ENCODE measurements at places on chromosomes 4 and X.
A peak's percentile ranks its signal among the peaks of the same experiment; 100 is the strongest.

- DNase-seq = no peak
Observed at GRCh38 chr4:41175794-41176193, 38.5 kb downstream of the APBB2 start.

DNA sequence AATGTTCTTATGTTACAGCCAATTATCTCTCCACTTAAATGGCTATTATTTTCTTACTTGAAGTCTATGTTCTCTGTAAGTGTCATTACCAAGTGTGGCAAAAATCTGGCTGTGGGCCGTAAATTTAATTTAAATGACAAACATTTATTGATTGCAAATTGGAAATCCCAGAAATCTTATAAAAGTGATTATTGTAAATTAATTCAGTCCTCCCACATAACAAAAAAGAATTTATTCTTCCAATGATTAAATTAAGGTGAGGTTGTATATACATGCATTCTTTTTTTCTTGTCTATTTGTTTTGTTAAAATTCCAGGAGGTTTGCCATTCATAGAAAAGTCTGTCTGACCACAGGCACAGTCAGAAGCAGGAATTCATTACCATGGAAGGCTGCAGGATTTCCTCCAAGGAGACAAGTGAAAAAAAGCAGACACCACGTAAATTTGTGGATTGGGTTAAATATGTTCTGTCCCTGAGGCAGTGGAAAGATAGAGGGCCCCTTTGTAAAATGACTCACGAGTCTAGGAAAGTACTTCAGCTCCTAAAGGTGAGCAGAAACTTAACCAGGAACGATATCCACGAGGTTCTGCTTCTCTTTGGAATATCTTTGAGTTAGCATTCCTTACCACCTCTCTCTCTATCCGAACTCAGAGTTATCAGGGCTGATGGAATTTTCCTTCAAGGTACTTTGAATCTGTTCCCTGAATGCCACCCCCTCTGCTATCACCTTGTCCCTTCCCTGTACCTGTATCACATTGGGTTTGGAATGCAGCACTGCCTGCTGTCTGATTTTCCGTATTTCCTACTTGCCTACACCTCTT, 10.7 kb downstream of the PPARGC1A start:
- DNase-seq = no peak

- DNase-seq = no peak
Observed at GRCh38 chr4:182207830-182208396, 35.3 kb upstream of the TENM3 start.

DNA sequence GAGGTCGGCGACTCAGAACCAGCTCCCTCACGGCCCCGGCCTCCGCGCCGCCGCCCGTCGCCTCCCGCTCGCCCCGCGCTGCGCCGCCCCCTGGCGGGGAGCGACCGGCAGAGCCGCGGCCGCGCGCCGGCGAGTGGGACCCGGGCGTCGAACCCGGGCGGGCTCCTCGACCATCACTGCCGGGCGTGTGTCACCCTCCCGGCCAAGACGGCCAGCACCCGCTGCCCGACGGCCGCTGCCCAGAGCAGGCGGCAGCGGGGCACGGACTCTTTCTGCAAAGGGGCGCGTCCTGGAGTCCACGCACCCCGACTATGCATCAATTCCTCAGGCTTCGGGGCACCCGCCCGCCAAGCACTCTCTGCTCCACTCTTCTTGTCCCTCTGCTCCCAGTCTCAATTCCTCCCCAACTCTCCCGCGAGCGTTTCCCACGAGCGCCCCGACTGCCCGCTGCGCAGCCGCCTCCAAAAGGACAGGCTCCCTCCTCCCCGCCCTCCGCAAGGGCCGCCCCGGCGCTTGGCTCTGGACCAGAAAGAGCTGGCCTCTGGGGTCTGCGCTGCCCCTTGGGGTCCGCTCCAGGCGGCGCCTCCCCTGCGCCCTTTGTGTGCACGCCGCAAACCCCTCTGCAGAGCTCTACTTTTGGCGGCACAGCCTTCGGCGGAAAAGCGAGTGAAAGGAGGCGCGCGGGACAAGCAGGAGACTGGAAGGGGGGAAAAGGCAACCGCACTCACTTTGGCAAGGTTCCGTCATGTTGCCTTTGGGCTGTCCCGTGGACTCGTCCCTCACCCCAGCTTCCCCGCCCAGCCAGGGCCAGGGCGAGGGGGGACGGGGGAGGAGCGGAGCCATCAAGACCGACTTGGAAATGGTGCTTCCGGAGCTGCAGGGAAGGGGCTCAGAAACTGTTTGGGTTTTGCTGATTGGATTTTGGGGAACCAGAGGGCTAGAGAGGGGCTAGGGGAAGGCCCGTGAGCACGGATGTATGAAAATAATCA, 1.0 kb downstream of the PDE5A start:
- peak; percentile 85 for DNase-seq

DNA sequence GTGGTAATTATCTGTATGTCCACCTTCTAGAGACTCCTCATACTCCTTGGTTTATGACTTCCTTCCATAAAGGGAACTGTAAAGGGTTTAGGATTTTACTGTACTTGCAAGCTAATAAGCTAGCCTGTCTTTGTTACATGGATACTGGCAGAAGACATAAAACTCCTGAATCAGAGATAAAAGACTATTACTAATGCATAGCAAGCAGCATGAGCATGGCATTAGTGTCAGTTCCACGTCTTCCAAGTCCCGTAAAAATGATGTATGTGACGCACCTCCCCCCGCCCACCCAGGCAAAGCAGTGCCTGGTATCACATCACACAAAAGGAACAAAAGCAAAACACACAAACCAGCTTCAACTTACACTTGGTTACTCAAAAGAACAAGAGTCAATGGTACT, 71.0 kb downstream of the SLC10A6 start:
- DNase-seq = peak; percentile 11

DNA sequence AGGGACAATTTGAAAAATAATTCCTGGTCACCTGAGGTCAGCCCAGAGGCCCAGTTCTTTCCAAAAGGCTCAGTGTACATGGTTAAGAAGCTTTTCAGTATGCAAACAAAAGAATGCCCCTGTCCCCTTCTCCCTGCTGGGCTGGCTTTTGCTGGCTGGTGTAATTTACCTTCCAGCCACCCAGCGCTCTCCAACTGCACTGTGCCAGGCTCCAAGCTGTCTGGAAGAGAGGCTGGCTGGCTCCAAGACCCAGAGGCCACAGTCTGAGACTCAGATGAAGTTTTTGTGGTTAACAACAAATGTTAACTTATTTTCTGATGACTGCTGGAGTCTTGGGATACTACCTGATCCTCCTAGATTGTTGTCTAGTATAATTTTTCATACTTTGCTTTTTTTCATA, 11.9 kb upstream of the KIT start:
- peak; percentile 78 for DNase-seq

DNA sequence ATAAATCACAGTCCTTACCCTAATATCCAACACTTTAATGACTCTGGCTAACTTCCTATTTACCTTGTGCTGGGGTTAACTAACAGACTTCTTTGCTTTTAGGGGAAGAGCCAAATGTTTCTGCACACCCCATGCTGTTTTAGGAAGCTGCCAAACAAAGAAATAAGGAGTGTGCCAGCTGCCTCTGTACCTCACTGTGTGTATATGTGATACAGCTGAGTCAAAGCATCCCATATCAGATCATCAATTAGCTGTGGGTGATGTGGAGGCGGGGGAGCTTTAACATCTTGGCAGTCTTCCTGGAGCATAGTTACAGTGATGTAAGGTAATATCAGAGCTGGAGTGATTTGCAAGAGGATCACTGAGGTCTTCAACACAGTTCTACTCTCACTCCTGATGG, 95.4 kb downstream of the COL25A1 start:
- DNase-seq = peak; percentile 80

GRCh38 chrX:100995469-100995868, 26.0 kb downstream of the ARL13A start:
- no peak for DNase-seq

- DNase-seq = peak; percentile 2
Observed at GRCh38 chr4:150164055-150164454, 85.8 kb downstream of the DCLK2 start.

DNA sequence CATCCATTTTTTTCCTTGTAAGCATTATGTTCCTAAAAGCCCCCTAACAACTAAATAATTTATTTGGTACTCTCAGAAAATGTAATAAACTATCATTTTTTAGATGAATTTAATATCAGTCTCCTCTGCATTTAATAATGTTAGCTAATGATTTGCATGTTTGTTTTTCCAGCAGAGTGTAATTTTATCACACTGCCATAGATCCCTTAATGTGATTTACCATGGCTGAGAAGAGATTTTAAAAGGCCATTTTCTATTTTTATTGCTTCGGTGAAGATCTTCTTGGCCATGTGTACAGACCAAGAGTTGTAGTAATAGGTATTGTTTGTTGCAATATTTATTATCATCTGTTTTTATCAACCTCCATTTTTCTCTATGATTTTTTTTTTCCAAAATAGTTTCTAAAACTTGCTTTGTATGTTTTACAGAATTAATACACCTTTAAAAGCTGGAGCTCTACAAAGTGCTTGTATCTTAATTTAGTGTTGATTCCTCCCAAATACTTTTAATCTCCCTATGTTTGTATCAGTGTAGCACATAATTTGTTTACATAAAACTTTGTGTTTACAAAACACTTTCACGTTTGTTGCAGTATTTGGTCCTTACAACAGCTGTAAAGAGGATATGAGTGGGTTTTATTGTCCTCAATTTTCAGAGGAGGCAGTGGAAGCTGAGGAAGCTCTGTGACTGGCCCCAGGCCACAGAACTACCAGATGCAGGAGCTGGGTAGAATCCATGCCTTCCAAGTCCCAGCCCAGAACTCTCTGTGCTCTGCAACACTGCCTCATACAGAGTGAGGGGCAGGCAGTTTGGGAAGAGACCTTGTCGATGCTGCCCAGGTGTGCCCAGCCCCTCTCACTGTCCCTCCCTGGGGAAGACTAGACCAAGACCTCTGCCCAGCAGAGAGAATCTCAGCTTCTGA, 58.1 kb downstream of the FAM114A1 start:
- DNase-seq = no peak

GRCh38 chr4:125527681-125528080, 212.9 kb downstream of the FAT4 start:
- DNase-seq = peak; percentile 95

DNA sequence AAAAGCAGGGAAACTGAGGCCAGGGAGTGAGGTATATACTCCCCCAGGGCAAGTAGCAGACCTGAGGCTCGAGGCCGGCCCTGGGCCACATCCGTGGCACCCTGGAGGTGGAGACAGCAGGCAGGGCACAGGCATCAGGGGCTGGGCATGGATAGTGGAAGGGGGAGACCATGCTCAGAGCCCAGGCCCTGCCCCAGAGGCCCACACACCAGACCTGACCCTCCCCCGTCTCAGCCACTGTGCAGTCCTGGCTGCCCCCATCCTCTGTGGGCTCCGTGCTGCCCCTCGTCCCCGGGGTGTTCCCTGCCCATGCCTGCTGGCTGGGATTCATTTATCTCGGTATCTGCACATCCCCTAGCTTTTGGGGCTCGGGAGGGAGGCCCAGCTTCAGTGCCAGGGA, 103.1 kb upstream of the NKX1-1 start:
- no peak for DNase-seq

- DNase-seq = no peak
Observed at GRCh38 chr4:115054836-115055235, 58.6 kb downstream of the NDST4 start.

DNA sequence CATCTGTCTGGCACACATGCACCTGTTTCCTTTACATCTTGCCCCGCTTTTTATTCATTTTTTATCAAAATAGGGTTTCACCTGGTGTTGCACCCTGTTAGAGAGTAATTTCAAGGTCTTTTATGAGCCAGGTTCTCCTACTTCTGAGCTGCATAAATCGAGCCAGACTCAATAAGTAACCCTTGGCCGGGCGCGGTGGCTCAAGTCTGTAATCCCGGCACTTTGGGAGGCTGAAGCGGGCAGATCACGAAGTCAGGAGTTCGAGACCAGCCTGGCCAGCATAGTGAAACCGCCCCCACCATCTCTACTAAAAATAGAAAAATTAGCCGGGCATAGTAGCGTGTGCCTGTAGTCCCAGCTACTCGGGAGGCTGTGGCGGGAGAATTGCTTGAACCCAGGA, 1.0 kb upstream of the PPP2R3B start:
- no peak for DNase-seq

GRCh38 chr4:59175617-59176016, 2024.5 kb upstream of the ADGRL3 start:
- DNase-seq = peak; percentile 74

GRCh38 chr4:94359221-94359620, 16.6 kb upstream of the HPGDS start:
- DNase-seq = no peak

- DNase-seq = peak; percentile 0
Observed at GRCh38 chrX:22249371-22249770, 23.3 kb upstream of the CBLL2 start.

GRCh38 chrX:84335121-84335520, 147.1 kb upstream of the RPS6KA6 start:
- DNase-seq = no peak

DNA sequence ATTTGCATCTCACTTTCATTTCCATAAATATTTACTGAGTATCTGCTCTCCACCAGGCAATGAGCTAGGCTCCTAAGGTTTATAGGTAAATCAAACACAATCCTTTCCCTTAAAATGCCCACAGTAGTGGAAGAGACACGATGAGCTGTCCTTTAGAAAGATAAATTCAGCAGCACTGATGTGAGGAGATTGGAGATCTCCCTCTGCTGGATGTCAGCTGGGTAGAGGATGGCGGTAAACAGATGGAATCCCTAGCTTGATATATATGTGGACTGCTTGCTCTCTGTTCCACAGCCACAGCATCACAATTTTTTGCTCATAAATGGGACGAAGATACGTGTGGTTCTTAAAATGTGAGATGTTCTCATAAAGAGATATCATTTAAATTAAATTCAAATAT, 216.4 kb upstream of the RASGEF1B start:
- peak; percentile 52 for DNase-seq

GRCh38 chrX:53356186-53356585, 66.3 kb downstream of the SMC1A start:
- DNase-seq = no peak

GRCh38 chr4:27081675-27082586, 221.3 kb downstream of the STIM2 start:
- no peak for DNase-seq
